CD4-positive, alpha-beta T cell treated with Interferon gamma for 1 hour (primary cell): ENCODE measurements at places on chromosomes 13 and 19.

DNA sequence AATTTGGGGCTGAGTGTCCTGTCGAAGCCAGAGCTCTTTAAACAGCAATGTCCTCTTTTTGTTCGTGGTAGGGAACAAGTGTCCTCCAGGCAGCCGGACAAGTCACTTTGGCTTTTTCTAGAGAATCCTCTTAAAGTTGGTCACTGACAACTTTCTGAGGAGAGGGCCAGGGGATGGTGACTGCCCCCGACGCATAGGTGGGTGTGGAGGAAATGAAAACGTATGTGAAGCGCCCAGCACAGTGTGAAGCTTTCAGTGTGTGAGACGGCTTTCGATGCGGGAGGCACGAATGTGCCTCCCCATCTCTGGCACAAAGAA is 45.8 kb upstream of the ZNF536 start:
- DNase-seq = no peak

DNA sequence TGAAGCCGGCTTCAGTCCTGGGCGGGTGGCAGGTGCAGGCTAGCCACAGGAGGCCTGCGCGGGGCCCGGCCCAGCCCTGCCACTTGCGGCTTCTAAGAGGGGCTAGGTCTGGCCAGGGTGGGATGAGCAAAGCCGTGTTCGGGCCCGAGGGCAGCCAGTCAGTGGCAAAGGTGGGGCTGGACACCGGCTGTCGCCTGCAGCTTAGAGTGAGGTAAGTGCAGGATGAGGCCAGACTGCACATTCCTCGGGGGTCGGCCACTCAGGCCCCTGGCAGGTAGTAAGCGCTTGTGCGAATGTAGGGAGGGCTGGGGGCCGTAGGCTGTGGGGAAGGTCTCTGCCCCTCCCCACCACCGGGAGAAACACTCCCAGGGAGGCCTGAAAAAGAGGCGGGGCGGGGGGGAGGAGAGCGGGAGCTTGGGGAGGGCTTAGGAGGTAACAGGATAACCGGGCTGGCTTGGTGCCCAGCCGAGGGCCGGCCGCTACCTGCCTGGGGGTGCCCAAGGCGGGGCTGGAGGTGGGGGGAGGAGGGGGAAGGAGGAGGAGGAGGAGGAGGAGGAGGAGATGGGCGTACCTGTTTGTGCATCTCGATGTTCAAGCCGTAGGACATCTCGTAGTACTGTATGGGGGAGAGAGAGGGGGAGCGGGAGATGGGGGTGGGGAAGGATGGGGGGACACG is 6.4 kb downstream of the TLE5 start:
- DNase-seq = no peak

DNA sequence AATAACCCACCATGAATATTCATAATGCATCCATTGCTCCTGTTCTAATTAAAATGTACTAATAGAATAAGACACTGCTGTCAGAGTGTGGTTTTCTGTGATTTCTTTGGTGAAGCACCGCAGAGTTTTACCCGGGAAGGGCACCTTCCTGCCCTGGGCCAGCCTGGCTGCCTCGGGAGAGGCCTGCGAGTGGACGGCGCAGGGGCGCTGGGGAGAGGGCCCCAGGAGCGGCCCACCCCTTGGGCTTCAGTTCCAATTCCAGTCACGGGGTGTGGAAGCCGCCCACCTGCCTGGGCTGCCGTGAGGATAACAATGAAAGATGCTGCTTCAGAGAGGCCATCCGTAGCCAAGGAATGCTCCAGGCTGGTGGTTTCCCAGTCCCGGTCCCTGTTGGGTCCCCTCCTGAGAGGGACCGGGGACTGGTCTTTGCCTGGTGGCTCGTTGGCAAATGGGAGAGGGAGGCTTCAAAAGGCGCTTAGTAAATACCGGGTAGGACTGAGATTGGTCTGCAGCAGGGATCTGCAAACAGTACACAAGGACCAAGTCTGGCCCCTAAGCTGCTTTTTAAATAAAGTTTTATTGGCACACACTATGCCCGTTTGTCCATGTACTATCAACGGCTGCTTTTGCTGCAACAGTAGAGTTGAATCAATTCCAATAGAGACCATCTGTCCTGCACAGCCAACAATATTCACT is 18.0 kb downstream of the TCF3 start:
- DNase-seq = no peak

GRCh38 chr13:114095486-114095885 is 36.9 kb downstream of the RASA3 start:
- DNase-seq = no peak

GRCh38 chr13:46329624-46330023 is 57.4 kb downstream of the RUBCNL start:
- DNase-seq = no peak

DNA sequence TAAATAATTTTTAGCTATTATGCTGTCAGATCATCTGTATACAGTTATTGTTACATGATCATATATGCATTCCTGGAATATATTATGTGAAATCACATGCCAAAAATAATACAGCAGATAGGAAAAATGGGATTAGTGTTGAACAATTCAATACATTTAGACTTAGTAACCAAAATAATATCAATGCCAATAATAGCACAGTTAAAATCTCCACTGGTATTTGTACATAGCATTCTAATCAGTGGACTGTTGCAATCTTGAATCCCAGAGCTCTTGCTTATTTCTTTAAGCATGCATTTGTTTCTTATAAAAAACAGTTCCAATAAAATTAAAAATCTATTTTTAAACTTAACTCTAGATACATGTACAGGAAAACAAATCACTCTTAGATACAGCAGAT is 2772.2 kb downstream of the PCDH9 start:
- no peak for DNase-seq

DNA sequence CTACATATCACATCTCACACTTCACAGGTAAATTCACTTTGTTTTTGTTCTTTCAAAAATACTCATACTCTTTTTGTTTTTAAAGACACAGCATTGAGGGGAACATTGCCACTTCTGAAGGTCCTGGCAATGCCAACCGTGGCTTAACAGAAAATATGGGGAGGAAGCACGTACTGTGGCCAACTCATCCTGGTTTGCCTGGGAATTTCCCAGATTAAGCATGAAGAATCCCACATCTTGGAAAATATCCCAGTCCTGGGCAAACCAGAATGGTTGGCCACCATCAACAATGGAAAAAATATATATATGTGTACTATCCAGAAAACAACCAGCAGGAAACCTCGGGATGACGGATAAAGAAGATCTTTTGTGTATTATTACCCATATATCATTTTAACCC is 1032.2 kb upstream of the SLC10A2 start:
- DNase-seq = no peak

GRCh38 chr13:77338329-77338728 is 11.4 kb upstream of the MYCBP2 start:
- no peak for DNase-seq

DNA sequence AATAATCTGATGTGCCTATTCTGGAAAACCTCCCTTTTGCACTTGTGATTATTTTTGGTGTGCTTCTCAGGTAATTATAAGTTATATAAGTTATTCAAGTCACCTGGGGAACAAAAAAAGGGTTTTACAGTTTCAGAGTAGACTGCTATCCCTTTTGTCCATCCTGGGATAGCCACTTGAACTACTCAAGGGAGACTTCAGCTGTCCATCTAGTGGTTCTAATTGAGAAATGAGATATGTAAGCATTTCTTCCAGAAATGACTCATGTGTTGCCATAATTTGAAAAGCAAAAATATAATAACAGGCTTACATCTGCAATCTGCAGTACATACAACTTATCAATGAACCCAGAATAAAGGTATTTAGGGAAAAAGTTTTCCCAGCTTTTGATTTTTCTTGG is 20.4 kb downstream of the UBL3 start:
- DNase-seq = no peak

DNA sequence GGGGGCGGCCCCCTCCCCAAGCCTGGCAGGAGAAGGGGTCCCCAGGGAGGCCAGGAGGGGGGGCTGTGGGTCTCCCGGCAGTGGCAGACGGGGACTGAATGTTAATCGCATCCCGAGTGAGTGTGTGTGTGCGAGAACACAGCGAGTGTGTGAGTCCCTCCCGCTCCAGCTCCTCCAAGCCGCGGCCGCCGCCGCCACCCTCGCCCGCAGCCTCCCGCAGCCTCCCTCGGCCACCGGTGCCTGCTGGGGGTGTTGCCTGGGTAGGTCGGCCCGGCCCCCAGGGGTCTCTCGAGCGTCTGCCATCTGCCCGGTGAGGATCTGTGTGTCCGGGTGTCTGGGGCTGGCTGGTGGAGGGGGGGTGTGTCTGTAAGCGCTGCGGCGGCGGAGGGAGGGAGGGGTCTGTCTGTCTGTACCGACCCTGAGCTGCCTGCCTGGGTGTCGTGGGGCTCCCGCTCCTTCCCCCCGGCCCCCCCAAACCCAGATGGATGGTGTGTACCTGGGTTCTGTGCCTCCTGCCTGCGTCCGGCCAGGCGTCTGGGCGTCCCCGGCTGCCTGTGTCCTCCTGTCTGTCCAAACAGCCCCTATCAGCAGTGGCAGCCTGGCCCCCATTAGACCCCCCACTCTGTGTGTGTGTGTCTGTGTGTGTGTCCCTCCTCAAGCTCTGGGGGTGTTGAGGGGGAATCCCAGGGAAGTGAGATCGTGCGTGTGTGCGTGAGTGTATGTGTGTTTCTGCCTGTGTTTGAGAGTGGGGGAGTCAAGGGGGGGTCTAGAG is at the start of gene GRIN2D:
Gene GRIN2D, plus strand, starts transcription at position 110 of the 772 bp plus-strand sequence. CDS start 4,725 bp downstream, outside the sequence.
- peak; percentile 29 for DNase-seq

DNA sequence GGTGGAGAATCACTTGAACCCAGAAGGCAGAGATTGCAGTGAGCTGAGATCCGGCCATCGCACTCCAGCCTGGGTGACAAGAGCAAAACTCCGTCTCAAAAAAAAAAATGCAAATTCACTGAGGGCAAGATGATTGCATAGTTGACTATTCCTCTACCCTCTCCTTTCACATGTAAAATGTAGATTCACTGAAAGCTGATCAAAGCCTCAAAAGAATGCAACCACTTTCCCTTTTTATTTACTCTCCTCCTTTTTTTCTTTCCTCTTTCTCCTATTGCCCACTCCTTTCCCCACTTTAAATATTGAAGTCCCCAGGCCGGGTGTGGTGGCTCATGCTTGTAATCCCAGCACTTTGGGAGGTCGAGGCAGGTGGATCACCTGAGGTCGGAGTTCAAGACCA is 6.3 kb downstream of the TEX101 start:
- DNase-seq = no peak

GRCh38 chr13:21045100-21045499 is 16.3 kb downstream of the LATS2 start:
- no peak for DNase-seq

DNA sequence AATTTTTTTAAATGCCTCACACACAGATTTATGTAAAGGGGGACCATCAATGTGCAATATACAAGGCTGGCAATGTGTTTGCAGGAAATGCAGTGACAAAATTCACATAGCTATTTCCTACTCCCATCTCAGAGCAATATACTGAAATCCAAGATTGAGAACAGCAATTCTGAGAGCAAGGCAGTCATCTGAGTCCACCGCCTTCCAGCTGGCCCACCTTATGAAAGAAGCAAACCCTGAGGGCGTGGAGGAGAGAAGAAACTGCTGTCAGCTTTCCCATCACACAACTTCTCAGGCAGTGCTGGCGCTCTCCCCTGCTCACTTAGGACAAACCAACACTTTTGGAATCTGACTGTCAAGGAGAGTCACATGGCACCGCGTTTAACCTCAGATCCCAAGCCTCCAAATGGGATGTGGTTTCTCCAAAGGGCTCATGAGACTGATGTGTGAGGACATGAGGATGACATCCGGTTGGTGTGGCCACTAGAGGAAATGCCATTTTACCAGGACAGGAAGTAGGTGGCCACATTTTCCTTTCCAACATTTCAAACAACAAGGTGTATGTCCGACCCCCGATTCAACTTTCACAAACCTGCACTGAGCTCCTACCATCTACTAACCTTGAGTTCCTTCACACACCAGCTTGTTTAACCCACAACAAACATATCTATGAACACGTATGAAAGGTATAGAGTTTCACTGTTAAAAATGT is 3.7 kb upstream of the DOCK9 start:
- no peak for DNase-seq

GRCh38 chr19:41911889-41912731 is 16.1 kb downstream of the ERFL start:
- no peak for DNase-seq

DNA sequence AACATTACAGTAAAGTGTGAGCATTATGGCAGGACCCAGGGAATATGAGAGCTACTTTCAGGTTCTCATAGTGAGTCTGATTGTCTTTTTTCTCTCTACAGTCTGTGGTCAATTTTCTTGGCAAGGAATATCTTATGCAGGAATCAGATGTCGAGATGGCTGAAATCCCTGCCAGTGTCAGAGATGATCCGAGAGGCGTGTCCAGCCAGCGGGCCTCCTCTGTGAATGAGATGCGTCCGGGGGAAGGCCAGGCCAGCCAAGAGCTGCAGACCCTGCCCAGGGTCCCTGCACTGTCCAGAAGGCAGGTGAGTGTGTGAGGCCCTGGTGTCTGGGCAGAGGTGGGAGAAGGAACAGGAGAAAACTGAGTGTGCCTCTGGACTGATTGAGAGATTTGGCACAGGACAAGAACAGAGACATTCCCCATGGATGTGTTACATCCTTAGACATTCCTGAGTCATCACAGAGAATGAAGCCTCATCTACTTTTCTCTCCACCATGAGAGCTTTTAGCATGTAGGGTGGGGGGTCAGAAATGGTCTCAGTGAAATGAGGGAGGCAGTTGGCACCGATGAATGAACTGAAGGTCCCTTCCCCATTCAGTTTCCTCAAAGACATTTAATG is 27.3 kb upstream of the EDDM13 start:
- DNase-seq = no peak

DNA sequence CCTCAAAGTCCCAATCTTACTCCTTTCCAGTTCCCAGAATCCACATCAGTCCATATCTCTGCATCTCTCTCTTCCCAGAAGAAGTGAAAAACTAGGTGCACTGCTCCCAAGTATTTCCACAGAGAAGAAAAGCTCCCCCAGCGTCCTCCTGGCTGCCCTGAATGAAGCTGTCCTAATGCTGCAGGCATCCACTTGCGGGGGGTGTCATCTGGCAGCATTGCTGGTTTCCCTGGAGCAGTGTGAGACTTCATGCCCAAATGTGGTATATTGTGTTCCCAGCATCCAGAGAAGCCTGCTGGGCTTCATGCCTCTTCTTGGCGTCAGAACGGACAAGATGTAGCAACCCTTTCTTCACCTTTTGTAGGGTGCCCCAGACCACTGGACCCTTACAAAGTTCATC is 32.9 kb upstream of the ARHGEF7 start:
- no peak for DNase-seq

GRCh38 chr19:40549007-40549708 is 27.5 kb upstream of the SHKBP1 start:
- DNase-seq = peak; percentile 60

- no peak for DNase-seq
These were observed 82.0 kb downstream of the TEX29 start for GRCh38 chr13:111402441-111402840.
